G401 (cell line): ENCODE measurements at places on chromosomes 3 and 15.

- DNase-seq = peak; percentile 90
These were observed 56.0 kb downstream of the KBTBD12 start for GRCh38 chr3:127970966-127971592.

DNA sequence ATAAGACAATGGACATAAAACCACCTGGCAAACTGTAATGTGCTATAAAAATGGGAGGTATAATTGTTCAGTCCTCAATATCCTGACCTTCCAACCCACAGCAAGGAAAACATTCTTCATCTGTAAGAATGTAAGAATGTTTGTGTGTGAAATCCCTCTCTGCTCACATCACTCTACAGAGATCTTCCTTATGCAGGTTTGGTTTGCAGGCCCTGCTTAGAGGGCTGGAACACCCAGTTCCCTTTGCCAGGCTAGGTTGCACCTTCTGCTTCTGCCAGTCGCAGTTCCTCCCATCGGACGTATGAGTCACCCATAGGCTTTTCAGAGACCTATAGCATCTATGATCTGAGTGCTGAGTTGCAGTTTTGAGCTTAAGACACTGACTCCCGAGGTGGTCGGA, 24.1 kb upstream of the MINAR1 start:
- no peak for DNase-seq

DNA sequence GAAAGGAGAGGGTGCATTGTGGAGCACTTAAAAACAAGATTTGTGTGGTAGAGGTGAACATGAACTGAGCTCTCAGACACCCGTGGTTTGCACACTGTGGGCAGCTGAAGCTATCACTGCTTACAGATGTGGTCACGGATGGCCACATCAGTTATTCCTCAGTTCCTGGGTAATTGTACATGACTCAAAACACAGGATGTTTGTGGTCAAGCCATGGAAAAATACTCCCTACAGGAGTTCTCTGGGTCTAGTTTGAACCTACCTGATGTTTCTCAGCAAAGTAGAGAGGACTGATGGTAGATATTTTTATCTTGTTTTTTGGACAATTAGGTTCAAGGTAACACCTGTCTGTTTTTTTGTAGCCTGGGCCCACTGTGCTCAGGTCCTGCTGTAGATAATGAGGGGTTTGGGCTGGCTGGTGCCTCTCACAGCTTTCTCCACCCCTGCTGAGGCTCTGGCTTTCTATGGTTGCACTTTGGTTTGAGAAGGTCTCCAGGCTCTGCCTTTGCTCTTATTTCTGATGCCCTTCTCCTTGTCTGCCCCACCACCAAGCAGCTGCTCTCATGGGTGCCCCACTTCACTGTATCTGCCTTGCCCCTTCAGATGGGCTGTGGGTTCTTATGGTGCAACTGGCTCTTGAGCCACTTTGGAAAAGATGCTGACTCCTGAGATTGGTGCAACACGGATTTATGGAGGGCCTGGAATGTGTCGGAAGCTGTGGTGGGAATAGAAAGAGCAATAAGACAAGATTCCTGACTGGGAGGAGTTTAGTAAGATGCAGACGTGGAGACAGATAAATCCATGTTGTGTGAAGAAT, 40.1 kb downstream of the CDCP1 start:
- no peak for DNase-seq

DNA sequence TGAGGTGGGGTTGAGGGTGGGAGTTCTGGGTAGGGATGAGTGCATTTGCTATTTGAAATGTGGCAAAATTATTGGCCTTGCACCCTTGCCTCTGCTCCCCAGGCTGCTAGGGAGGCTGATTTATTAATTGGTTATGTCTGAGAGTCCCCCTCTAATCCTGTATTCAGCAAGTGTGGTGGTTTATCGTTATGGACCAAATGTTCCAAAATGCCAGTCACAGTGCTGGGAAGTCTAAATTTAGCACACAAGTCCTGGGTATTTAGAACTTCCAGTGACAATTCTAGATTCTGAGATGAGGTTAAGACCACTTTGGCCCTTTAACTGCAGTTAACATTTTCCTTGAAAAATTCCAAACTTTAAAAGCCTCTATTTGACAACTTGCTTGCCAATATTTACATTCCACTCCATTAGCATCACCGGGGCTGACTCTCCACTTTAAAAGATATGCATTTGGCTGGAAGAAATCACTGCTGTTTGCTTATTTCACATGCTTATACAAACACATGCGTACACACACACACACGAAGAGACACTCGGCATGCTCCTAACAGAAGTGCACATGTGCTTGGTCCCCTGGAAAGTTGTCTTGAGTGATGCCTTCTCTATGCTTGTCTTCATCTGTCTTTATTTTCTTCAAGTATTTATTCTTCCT, 247.7 kb downstream of the IL20RB start:
- no peak for DNase-seq

DNA sequence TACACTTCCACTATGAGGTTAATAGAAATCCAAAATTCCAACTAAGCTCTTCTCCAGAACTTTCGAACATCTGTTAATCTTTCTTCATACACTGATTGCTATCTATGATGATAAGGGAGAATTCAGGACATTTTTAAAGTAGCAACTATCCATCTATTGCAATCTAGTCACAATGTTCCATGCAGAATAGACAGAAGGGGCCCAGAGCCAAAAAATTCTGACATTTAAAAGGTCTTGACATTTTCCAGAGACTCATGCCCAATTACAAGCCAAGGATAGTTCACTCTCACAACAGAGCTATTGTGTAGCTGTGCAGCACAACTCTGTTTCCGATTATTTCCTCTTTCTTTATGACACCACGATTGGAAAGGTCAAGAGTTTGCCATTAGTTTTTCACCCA, 999.7 kb upstream of the ALCAM start:
- DNase-seq = no peak

- DNase-seq = no peak
These were observed 625.9 kb upstream of the ADAMTS9 start for GRCh38 chr3:65313666-65314065.

GRCh38 chr3:145959457-145960088, 201.4 kb downstream of the PLOD2 start:
- DNase-seq = no peak

DNA sequence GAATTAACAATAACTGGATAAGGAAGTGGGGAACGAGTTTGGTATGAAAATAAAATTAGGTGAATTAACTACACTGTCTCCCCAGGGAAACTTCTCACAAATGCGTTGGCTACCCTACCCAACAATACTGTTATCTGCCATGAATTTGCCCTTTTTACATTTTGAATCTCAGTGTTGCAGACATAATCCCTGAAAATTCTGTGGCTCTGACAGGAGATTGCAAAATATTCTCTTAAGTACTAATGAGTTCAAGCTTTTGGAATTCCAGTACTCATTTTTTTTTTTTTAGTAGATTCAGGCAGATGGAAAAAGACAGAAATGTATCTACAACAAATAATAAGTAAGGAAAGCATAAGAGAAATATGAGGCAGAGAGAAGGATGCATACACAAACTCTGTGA, 332.6 kb downstream of the LSAMP start:
- DNase-seq = no peak

GRCh38 chr3:84965141-84965540, 6.4 kb downstream of the CADM2 start:
- peak; percentile 95 for DNase-seq

DNA sequence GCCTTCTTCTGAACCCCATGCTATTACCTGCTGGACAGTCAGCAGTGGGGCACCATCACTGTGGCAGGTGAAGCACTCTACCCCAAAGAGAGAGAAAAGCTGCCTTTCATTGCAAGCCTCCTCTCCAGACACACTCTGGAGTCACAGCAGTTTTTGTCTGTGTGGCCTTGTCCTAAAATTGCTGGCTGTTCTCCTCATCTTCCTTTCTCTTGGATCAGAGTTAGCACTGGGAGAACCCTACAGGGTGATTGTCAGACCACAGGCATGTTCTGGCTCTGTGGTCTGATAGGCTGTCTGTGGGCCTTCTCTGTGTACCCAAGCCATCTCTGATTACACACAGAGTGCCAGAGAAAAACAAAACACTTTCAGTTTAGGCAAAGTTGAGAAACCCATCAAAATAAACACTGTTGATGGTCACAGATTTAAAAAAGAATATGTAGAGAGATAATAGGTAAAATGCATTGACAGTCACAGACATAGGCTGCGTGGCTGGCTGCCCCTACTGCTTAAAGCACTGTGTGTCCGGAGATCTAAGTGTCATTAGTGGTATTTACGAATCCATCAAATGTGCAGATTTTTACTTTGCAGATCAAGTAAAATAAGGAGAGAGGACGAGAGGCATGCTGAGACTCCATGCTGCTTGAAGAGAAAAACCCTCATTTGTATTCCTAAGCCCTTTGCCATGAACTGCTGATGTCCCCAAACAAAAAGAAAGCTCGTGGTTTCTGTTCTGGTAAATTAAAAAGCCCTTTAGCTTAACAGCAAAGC, 689.9 kb downstream of the TUSC7 start:
- DNase-seq = peak; percentile 7

GRCh38 chr3:170467007-170467406, 48.3 kb downstream of the CLDN11 start:
- DNase-seq = no peak

GRCh38 chr15:43414196-43414595, 43.3 kb downstream of the TUBGCP4 start:
- DNase-seq = no peak

DNA sequence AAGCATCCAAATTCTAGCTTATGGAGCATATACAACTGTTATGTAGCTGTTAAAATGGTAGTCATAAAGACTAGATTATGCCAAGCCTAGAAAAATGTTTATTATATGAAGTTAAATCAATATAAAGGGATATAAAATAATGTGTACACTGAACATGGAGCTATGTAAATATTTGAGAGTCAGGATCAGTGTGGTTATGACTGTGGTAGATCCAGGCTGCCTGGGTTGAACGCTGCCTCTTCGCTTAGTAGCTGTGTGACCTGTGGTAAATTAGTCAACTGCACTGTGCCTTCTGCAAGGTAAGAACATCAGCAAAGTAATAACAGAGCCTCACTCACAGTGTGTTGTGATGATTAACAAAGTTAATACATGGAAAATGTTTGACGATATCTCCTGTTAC, 212.2 kb downstream of the RBMS3 start:
- no peak for DNase-seq

- no peak for DNase-seq
These were observed 74.3 kb upstream of the PLSCR4 start for GRCh38 chr3:146325170-146325569.

- no peak for DNase-seq
These were observed 736 bp downstream of the ARHGEF26 start for GRCh38 chr3:154121701-154122551.

DNA sequence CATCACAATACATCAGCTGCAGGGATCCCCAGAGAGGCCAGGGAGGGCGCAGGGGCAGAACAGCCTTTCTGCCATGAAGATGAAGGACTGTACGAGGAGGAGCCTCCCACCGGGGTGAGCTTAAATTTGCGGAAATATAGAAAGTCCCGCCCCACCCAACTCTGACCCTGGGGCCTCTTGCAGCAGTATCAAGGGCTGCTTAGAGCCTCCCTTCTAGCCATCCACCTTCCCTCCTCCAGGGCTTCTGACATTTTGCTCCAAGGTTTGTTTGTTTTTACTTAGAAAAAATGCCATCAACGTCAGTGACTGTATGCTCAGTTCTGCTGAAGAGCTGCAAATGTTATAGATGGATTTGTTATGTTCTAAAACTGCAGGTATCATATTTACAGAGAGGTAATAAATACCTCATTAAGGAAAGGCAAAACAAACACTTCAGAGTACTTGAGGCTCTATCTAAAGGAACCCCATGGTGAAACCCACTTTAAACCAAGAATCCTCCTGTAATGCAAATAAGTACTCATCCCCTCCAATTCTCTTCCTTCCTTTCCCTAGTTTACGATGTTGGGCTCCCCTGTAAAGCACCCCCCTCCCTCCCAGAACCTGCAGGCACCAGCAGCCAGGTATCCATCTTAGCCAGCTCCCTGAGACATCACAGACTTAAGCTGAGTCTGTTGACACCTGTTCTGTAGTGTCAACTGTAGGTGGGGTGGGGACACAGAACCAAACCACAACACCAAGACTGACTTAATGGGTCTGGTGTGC, 30.5 kb downstream of the RFTN1 start:
- DNase-seq = no peak

- no peak for DNase-seq
These were observed 625.4 kb downstream of the TBL1XR1 start for GRCh38 chr3:176571926-176572325.

DNA sequence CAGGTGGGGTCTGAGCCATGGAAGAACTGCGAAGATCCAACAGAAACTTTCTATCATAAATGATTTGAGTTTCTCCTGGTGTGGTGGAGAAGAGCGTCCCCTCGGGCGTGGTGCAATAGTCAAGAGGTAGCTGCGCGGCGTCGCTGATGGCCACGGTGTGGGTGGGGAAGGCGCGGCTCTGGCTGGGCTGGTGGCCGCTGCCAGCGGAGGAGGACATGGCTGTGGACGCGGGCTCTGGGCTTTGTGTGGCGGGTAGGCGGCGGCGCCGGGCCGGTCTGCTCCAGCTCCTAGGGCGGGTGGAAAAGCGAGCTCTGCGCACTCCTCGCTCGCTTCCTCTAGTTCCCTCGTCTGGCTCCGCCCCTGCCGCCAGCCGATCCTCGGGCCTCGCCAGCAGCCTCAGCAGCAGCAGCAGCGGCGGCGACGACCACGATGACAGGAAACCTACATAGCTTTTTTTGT, 5.9 kb downstream of the STARD9 start:
- peak; percentile 90 for DNase-seq

DNA sequence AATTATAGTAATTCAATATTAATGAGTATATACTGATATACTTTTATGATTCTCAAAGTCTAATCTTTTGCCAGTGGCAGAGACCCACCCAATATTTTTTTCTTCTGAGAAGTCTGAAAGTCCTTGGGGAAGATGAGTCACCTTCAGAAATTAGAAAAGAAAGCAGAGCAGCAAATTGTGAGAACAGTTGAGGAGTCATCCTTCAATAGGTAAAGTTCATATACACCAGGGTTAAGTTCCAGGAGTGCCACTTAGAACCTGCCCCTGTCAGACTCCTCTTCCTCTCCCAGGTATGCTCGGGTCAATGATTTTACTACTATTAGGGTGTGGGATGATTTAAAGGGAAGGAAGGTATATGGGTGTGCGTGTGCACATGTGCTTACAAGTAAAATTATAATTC, 7.1 kb downstream of the CLRN1 start:
- no peak for DNase-seq

DNA sequence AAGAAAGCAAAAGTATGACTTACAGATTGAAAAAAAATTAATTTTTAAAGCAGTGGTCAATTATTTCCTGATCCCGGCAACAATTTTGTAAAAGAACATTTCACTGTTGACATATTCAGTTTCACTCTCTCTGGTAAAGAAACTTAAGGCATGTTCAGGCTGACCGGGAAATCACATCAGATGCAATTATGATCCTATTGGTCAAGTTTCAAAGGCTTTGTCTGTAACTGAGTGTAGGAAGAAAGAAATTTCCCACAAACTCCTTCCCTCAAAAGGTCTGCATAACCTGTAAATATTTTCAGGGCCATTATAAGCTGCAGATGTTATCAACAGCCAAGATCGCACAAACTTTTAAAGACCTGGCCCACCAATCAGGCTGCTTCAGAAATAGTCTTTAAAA, 205.4 kb upstream of the IGF1R start:
- no peak for DNase-seq

DNA sequence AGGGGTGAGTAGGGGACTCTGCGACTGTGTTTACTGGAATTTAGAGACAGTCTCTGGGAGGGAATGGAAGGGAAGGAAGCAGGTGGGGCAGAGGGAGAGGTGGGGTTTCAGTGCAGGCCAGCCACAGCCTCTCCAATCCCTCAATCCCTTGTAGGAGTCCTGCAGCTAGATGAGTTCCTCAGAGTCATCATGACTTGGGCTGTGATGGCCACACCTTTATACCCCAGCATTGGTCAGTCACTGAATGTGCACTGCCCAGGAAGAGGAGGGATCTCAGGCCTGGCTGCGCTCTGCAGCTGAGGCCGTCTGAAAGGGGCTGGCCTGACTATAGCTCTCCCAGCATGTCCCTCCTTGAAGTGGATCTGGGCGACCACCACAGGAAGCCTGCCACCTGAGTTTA, 67.3 kb upstream of the GLCE start:
- DNase-seq = no peak
